ENCODE measurements at places on chromosomes 6 and 20.

DNA sequence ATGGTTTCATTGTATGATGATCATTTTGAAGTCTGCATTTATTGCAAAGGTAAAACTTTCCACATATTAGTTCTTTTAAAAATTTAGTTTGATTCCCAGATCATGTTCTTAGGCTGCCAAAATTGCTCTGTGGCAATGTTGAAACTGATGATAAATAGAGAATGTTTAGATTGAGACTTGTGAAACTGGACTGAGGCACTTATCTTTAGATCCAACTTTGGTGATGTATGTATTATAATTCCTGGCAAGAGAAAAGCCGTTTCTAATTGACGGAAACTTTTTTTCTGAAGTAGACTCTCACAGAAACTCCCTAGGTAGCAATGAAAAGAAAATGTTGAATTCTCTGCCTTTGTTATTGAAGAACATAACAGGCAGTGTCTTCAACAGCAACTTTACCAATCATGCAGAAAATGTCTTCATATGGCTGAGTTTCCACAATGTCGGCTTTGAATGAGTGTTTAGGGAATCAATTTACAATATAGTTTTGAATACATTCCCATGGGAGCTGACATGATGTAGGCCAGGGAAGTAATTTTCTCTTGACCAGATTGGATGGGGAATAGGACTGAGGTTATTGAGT lies 456.2 kb downstream of the CD109 start:
- DNase-seq: no peak

DNA sequence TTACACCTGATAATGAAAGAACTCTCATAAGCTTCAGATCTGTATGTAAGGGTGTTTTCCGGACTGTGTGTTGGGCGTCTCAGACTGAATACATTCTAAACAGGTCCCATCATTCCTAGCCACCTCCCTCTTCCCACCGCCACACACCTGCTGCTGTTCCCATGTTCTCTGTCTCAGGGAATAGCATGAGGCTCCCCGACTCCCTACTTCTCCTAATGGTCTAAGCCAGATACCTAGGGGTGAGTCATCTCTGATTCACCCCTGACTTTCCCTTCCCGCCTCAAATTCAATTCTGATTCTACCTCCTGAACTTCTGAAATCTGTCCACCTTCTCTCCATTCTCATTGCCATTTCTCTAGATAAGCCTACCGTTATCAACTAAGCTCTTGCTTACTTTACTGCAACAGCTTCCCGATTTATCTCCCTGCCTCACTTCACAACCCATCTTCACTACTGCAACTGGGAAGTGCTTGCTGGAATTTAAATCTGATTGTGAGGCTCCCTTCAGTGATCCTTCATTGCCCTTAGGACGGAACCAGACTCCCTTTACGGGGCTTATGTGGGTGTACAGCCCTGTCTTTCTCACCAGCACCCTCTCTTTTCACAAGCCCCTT lies 1.6 kb downstream of the TMEM14A start:
- DNase-seq: no peak

DNA sequence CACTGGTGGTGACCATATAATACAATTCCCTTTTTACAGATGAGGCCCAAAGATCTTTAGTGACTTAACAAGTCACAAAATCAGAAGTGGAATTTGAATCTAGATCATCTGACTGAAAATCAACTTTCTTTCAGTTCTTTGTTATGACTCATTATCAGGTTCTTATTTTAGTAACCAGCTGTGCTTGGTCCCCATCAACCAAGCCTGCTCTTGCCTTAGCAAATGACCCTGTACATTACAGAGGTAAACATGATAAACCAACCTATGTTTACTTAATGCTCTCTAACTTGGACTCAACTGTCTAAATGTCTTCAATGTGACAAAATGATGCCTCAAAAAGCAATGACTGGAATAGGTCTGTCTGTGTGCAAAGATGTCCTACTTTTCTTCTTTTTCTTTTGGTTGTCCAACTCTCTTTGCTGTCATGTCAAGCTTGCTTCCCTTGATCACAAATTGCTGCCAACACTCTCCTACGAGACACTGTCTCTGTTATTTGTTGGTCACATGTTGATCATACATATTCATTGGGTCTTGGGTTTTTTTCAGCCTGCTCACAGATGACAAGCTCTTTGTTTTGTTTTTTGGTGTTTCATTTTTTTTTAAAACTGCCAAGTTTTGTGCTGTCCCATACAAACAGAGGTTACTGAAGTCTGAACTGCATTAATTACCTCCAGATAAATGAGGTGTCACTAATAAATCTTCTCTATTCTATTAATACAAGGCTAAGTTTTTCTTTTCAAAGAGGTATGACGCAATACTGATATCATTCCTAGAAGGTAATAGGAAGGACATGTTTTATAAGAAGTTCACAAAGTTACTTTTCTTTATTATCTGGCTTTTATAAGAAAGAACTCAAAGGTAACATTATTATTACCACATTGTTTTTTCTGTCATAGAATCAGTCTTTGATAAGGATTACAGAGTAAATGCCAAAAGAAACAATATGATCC lies 62.2 kb upstream of the PLN start:
- no peak for DNase-seq

- DNase-seq: no peak
Observed at GRCh38 chr20:42150230-42150629, 532.1 kb upstream of the CHD6 start.

- no peak for DNase-seq
Observed at GRCh38 chr6:15260099-15260821, 14.4 kb downstream of the JARID2 start.

GRCh38 chr20:13800728-13801134 lies 15.9 kb downstream of the NDUFAF5 start:
- peak; percentile 6 for DNase-seq

GRCh38 chr6:42966571-42966970 lies 6.0 kb downstream of the GNMT start:
- DNase-seq: no peak

- no peak for DNase-seq
Observed at GRCh38 chr6:28551891-28552666, 26.4 kb downstream of the GPX5 start.

DNA sequence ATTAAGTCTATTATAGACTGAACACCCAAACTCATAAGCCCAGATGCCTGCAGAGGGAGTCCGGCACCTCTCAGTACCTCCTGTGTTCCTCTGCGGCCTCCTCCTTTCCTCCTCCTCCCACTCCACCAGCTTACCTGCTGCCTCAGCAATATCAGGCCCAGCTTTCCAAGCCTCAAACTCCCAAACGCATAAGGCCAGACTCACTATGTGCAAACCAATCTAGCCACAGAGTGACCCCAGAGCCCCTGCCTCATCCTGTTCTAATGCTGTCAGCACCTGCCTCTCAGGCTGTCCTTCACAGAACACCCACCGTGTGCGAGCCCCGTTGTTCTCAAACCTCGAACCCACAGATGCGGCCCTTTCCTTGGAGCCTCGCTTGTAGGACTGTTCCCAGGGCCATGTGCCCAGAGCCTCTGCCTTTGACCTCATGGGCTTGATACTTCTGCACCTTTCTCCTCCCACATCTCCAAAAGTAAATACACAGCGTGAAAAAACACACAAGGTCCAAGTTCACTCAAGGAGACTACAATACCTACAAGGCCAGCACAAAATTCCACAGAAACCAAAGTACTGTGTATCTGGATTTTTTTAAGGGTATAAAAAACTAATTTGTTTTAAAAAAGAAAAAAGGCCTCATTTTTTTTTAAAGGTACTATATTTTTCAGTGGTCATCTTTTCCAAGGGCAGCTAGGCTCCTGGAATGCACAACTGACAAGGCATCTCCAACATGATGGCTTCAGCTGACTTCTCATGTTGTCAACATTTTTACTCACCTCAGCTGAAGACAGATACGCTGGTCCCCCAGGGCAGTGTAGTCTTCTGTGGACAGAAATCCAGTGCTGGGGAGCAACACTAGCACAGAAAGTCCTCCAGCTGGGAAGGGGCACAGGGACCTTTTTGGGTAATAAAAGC lies 52.3 kb downstream of the ABHD12 start:
- no peak for DNase-seq

DNA sequence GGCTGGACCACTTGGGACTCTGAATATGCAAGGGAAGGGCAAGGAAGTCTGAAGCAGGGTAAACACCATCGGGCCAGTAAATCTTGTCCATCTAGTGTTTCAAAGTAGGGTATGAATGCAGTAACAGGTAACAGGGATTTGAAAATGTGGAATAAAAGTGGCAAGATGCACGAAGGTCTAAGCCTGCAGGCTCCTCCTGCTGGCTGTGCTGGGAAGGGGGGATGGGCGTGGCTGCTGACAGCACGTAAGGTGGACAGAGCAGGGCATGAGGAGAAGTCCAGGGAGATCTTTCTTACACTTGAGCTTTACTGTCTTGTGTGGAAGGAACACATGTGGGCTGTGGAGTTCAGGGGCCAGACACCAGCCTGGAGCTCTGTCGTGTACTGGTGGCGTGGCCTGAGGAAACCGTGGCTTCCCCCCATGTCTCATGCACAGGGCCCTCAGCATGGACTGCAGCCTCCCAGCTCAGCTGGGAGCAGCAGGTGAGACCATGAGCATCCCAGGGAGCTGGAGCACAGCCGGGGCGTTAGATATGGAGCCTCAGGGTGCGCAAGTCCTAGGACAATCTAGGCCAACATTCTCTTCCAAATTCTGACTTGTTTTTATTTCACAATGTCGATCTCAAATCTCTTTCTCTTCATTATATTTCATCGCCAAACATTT lies 84.5 kb downstream of the SLC22A23 start:
- DNase-seq: no peak

DNA sequence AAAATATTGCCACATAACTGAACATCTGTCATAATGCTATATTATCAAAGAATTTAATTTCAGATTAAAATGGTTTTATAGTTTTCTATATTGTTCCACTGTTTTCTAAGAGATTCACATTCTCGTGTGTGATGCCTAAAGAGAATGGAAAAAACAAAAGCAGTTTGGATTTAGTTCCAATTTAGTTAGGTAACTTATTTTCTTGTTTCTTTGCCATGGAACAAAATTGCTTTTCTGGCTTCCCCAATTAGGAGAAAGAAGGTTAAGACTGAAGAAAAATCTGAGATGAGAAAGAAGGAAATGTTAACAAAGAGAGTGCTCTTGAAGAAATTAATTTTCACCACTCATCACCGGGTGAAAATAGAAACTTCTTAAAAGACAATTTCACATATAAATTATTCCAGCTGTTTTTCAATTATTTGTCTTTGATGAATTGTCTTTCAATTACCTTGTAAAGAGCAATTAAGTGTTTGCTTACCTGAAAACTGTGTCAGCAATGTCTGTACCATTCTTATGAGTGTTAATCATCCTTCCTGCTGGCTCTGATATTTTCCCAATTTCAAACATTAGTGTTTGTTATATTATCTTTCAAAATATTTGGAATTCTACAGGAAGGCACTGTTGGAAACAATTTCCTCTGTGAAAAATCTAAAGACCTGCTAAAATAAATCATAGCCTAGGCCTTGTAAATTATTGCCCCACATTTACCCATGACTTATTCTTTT lies 19.5 kb downstream of the PHACTR2 start:
- no peak for DNase-seq

DNA sequence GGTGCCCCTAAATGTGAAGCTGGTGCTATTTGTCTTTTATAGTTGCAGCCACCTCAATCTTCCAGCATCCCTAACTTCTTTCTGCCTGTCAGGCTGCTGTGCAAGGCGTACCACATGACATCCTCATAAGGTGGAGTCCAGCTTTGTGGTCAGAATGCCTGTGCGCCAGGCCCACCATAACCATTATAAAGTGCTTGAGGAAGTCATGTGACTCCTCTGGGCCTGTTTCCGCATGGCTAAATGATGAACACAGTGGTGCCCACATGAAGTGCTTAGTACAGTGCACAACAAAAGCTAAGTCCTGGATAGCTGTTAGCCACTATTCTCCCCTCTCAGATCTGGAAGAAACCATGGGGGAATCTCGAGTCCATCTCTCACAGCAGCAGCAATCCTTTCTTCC lies 75.6 kb downstream of the INSM1 start:
- DNase-seq: no peak

DNA sequence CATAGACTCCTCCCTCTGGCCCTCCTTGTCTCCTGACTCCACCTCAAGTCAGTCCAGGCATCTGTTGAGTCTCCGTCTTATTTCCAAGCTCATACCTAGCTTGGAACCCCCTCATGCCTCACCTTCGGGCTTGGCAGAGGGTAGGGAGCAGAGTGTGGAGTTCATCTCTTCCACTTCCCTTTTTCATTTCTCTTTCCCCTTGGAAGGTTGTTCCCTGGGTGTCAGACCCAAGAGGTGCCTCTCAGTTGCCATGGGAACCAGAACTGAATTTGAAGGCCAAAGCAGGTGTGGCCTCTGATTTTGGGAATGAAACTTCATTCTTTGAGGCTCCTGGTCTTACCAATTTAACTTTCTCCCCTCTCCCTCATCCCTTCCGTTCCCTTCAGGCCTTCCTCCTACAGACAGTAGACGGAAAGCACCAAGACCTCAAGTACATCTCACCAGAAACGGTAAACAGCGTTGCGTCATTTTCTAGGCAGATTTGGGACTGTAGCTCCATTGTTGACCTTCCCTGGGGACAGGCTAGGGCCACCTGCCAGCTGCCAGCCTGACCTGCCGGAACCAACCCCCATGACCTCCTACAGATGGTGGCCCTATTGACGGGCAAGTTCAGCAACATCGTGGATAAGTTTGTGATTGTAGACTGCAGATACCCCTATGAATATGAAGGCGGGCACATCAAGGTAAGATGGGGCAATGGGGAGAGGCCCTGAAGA lies 6.6 kb downstream of the CDC25B start:
- DNase-seq: no peak

DNA sequence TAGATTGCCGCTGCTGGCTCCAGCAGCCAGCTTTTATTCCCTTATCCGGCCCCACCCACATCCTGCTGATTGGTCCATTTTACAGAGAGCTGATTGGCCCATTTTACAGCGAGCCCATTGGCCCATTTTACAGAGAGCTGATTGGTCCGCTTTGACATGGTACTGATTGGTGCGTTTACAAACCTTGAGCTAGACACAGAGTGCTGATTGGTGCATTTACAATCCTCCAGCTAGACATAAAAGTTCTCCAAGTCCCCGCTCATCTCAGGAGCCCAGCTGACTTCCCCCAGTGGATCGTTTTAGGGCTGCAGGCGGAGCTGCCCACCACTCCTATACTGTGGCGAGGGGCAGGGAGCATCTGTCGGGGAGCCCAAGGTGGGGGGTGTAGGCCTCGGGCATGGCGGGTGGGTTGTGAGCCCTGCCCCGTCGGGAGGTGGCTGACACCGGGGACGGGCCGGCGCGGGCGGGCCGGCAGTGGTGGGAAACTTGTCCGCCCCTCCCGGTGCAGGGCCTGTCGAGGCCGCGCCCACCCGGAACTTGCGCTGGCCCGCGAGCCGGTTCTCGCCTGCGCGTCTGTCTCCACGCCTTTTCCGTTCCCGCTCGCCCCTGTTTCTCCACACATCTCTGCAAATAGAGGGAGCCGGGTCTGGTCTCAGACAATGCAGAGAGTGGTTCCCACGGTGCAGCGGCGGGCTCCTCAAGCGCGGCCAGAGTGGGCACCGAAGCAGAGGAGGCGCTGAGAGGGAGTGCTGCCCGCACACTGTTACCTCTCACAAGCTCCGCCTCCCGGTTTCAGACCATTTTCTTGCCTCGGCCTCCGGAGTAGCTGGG lies 86.1 kb upstream of the STMND1 start:
- DNase-seq: no peak

DNA sequence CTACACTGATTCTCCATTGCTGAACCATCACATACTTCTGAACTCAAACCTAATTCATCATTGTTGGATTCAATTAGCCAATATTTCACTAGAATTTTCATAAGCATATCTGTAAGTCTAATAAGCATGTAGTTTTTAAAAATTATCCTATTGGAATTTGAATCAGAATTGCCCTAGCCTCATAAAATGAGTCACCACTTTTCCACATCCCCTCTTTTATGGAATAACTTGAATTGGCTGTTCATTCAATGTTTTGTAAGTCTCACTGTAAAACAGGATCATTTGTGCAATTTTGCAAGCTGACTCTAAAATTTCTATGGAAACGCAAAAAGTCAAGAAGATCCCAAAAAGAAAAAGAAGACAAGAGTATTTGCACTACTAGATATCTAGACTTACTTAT lies 141.0 kb downstream of the HACE1 start:
- DNase-seq: no peak
